T-helper 1 cell (primary cell): ENCODE measurements at places on chromosomes 7 and 10.

DNA sequence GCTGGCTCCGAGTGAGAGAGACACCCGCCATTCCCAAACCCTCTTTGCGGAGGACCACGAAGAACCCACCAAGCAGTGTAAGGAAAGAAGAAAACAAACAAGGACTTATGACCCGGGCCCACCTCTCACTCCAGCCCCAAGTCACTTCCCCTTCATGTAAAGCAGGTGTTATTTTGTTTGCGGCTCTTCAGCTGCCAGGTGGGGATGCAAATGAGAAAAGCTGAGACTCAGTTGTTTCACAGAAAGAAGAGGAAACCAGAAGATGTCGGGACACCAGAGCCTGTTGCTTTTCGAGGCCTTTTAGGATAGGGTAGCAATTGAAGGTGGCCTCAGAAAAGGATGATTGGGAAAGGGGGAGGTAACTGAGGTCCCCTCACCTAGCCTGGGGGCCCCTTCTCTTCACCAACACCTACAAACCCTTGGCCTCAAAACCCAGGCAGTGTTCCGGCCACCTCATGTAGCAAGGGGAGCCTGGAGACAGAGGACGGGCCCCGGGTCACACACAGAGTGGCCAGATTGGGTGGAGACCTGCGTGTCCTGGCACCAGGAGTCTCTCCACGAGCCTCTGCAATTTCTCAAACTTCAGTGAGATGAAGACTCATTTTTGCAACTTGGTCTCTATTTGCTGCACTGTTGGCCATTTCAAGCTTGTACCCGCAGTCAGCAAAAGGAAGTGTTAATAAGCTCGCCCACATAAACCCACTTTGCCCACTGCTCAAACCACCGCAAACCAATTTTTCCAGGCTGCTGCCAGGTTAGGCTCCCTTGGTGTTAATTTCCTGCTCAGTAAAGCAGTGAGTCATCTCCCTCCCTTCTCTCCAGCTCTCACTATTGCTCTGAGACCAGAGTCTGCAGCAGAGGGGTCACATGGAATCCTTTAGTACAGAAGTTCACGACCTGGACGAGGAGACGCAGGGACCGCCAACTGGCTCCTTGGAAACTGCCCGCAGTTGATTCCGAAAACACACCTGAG is 45.5 kb downstream of the AOC1 start:
- no peak for DNase-seq

DNA sequence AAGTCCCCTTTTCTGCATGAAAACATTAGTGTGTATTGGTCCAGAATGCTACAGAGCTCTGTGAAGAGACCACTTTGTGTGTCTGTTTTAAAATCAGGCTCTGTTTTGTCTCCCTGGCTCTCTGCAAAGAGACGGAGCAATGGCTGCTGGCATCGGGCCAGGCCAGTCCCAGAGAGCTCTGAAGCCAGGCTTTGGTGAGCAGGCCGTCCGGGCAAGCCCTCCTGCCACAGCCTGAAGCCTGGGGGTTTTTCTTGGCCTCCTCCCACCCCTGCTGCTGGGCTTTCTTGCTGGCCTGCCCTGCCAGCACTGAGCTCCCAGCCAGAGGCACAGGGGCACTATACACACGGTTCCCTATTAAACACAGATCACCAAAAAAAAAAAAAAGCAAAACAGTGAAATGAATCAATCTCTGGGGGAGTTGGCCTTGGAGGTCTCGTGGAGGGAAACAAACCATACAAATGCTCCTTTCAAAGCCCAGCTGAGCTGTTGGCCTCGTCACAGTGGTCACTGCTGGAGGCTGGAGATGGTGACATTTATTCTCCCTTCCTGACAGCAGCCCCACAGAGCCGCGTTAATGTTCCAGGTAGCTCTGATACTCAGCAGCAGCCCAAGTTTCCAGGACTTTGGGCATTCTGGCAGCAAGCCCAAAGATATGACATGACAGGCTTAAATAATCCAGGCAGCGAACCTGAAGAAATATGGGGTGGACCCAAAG is 237.2 kb downstream of the TCF7L2 start:
- no peak for DNase-seq

- DNase-seq, result no peak
Measured at GRCh38 chr7:15085366-15085765, 182.8 kb upstream of the DGKB start.

GRCh38 chr7:94240902-94241301 is 153.8 kb upstream of the COL1A2 start:
- DNase-seq, result no peak

DNA sequence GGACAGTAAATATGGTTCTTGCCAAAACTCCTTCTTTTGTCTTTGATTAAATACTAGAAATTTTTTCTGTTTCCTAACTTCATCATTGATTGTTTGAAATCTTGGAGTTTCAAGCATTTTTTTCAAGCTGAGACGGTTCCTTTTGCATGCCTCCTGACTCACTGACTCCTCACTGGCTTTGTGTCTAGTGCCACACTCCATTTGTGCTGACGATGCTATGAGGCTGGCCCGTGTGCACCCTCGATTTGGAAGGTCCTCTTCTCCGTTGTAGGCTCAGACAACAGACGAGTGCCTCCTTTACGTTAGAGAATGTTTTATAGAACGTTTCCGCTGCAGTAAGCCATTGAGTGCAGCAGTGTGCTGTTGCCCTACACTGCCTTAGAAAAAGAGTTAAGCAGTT is 10.8 kb upstream of the CSGALNACT2 start:
- no peak for DNase-seq

GRCh38 chr10:49609283-49610113 is 612 bp upstream of the SLC18A3 start:
- no peak for DNase-seq

DNA sequence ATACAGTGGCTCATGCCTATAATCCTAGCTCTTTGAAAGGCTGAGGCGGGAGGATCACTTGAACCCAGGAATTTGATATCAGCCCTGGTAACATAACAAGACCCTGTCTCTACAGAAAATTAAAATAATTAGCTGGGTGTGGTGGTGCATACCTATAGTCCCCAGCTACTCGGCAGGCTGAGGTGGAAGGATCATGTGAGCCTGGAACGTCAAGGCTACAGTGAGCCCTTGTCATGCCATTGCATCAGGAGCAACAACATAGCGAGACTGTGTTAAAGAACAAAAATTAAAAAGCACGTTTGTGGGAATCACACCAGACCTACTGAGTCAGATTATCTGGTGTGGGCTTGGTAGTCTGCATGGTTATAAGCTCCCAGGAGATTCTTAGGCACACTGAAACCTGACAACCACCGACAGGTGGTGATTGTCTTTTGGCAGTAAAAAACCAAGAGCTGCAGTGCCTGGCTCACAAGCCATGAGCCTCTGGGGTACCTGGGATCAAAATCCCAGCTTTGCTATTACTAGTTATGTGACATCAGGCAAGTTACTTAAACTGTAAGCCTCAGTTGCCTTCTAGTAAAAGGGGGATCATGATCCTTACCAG is 146.9 kb downstream of the SND1 start:
- no peak for DNase-seq

- DNase-seq, result no peak
Measured at GRCh38 chr10:130227883-130228282, 91.7 kb downstream of the GLRX3 start.

GRCh38 chr7:141074162-141074991 is 513 bp downstream of the TMEM178B start:
- DNase-seq, result no peak
